ENCODE measurements at places on chromosomes 2 and 18.

GRCh38 chr2:170991398-170992182 lies 62.5 kb downstream of the GORASP2 start:
- DNase-seq: no peak

DNA sequence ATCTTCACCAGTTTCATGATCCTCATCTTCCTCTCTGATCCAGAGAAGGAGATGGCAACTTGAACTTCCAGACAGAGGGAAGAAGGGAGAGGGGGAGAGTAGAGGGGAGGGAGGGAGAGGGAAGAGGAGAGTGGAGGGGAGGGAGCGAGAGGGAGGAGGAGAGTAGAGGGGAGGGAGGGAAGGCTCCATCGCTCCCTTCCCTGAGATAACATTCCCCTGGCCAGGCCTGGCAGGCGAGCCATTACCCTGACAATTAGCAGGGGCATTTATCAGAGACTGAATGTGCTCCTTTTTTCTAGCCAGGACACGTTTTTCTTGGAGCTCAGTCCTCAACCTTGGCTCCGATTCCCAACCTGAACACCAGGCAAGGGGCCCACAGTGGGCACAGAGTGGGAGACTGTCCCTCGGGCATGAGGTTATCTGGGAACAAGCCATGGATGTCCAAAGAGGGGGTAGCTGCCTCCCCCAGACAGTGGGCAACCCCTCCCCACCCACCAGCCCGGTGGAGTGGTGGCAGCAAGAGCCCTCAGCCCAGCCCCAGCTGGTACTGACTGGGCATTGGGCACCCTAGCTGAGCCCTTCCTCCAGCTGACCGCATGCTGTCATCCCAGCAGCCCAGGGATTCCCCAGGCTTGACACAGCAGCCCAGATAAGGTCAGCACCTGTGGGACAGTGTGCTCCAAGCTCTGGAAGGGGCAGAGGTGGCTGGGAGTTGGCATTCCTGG lies 81.8 kb downstream of the TNS1 start:
- DNase-seq: no peak

DNA sequence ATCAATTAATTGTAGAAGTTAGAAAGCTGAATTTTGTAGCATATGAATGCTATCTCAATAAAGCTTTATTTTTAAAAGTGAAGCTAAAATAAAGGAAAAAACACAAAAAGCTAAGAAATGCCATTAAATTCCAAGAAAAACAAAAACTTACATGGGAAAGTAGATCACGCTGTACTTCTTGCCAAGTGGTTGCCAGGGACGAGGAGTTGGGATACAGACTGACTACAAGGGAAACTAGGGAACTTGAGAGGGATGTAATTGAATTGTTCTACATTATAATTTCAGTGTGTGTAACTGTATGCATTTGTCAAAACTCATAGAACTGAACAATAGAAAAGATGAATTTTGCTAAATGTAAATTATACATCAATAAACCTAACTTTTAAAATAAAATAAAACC lies 108.1 kb downstream of the DYM start:
- no peak for DNase-seq

GRCh38 chr2:42317945-42318344 lies 43.1 kb downstream of the COX7A2L start:
- DNase-seq: no peak

- no peak for DNase-seq
Measured at GRCh38 chr2:33616873-33617272, 17.8 kb upstream of the FAM98A start.

DNA sequence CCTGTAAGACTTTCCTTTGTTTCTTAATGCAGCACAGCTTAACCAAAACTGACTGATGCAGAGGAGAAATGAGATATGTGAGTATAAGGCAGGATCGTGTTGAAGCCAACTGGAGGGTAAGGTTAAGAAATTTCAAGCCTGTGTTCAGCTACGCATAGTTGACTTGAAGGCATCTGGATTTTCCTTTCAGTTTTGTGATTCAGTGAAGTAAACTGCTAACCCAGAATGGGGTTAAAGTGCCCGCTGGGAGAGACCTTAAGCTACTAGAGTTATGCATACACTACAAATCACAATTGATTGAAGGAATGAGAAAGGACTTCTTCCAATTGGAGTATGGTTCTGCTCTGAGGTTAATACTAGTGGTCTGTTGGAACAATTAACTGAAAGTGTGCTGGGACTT lies 22.6 kb downstream of the THSD7B start:
- DNase-seq: no peak

DNA sequence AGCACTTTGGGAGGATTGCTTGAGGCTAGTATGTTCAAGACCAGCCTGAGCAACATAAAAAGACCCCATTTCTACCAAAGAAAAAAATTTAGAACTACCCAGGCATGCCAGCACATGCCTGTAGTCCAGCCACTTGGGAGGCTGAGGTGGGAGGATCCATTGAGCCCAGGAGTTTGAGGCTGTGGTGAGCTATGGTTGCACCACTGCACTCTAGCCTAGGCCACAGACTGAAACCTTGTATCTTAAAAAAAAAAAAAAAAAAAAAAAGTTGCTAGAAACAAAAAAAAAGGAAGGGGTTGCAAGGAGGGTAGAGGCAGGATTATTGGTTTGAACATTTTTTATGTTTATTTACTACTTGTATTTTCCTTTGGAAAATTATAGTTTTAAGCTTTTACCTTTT lies 4.8 kb downstream of the SEC11C start:
- DNase-seq: no peak

DNA sequence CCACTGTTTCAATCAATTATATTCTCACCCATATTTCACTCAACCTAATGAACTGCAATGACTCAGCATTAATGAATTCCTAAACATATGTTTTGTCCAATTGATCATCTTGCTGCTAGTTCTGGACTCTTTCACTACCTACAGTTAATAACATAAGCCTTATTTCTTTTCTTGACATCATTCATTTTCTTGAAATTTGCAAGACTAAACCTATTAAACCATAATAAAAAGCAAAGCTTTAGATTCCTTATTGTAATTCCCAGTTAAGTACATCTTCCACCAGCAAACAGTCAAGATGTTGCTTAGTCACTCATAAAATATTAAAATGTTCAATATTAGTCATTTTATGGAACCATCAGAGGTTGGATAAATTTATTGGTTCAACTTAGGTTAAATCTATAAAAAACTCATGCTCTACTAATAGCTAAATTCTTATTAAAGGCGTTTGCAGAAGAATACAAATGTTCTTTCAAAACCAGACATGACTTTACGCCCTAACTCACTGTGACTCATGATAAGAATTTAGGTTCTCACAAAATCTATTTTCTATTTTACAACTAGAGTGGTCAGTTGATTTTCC lies 599.4 kb downstream of the RNF144A start:
- no peak for DNase-seq

DNA sequence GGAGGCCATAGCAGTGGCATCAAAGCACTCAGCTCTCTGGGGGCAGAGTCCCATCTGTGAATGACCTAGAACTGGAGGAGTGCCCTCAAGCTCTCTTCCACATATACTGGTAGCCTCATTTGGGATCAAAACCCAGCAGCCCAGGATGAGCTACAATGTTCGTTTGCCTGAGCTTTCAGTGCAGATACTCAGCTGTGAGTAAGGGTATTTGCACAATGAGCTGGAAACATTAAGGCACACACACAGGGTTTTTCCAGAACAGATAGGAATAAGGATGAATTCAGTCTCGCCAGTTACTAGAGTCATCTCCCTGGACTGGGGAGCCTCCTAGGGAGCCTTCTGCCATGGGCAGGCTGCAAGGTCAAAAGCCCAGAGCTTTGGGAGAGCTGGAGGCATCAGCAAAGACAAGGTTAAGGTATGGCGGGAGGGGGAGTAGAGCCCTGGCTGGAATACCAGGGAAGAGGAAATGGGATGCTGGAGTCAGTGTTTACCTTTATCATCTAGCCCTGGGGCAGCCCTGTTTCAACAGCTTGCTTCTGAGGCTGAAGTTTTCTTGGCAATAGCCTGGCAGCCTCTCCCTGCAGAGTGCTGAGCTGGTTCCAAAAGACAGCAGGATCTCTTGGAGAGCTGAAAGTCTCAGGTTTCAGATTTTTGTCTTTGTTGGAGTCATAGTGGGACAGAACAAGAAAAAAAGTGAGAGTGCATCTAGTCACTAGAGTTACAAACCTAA lies 187.7 kb downstream of the LOXHD1 start:
- DNase-seq: no peak

DNA sequence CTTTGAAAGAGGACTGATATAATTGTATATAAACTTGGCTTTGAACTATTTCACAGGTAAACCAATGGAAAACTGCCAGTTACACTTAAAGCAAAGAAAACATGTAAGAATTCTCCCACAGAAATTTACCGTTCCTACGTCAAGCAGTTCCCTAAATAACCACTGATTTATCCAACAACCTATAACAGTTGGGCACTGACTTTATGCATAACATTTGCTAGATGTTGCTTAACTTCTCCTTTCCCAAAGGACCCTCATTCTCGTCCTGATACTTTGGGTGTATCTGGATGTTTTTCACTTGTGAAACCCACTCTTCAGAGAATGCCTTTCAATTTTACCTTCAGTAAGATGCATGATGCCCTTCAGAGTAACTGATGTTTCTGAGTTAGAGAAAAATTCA lies 43.8 kb downstream of the STAT1 start:
- DNase-seq: no peak

DNA sequence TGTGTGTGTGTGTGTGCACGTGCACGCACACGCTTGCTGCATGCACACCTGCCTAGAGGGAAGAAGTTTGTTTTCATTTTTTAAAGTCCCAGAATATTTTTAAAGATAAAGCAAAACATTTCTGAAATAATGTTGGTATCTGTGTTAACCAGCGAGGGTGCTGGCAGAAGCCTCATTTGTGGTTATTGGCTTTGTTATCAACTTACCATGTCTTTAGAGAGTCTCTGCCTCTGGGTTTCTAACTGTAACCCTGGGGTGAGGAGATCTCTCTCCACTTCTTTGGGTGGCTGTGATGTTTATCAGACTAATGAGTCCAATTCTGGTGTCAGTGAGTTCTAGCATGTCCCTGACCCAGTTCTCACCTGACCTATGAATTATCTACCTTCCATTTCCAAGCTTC lies 927.6 kb upstream of the FANCL start:
- no peak for DNase-seq

DNA sequence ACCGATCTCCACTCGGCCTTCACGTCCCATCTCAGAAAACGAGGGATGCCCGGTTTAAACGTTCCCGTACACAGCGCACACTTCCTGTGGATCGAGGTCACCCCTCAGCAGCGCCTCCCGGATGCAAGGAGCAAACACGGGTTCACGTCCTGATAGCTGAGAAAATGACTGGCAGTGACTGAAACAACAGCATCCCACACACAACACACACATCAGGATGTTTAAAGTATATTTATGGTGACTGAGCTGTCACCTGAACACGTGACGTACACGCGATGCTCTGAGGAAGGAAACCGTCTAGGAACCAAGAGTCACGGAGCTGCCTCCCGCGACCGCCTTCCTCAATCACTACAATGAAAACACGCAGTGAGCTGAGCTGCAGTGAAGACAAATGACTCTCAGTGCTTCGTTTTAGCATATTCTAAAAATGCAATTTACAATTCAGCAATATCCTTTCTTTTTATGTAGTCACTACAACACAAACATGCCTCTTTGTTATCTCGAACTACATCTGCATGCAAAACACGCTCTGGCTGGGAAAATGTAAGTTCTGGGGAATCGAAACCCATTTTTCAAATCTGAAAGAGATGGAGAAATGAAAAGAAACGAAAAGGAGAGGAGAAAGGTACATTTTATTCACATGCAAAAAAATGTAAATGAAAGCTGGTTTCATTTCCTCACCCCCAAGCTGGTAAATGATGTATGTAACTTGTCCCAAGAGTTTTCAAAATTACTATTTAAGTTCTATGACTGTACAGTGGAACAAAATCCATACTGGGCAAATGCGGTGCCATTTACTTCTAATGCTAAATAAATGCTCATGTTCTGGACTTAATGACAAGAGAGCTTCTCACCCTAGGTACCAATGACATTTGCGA lies 19.8 kb downstream of the HDAC4 start:
- no peak for DNase-seq

DNA sequence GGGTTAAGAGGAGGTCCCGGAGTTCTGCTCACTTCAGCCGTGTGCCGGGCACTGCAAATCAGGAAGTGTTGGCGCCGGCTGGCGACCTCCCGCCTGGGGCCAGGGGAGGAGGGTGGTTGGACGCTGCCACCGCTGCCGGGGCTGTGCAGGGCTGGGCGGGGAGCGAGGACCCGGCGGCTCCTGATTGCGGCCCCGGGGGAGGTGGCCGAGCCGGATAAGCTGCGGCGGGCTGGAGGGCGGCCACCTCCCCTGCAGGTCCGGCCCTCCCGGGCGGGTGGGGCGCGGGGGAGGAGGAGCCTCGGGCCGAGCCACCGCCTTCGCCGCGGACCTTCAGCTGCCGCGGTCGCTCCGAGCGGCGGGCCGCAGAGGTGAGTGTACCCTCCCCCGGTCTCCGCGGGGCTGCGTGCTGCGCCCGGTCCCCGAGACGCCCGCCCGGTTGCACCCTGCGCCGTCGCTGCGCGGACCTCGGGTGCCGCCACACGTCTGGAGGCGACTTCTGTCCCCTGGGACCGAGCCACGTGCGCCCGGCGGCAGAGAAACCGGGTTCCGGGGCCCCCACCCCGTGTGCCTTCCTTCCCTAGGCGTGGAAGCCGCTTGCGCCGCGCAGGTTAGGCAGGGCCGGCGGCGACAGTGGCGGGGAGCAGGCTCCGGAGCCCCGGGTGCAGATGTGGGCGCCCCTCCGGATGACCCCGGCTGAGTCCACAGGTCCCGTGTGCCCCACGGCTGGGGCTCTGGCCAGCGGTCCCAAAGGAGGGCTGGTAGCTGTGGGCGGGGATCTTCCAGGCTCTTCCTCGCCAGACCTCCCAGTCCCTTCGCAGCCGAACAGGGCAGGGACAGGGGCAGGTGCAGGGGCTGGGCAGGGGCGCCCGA lies at the start of gene STEAP3:
STEAP3 (plus strand) TSS at position 314 of the 870 bp plus-strand sequence. CDS start 7,179 bp downstream, outside the sequence.
- DNase-seq: peak; percentile 3

GRCh38 chr2:222743251-222743812 lies 71.9 kb downstream of the MOGAT1 start:
- DNase-seq: no peak

GRCh38 chr2:74286725-74287124 lies 56.5 kb downstream of the SLC4A5 start:
- no peak for DNase-seq

DNA sequence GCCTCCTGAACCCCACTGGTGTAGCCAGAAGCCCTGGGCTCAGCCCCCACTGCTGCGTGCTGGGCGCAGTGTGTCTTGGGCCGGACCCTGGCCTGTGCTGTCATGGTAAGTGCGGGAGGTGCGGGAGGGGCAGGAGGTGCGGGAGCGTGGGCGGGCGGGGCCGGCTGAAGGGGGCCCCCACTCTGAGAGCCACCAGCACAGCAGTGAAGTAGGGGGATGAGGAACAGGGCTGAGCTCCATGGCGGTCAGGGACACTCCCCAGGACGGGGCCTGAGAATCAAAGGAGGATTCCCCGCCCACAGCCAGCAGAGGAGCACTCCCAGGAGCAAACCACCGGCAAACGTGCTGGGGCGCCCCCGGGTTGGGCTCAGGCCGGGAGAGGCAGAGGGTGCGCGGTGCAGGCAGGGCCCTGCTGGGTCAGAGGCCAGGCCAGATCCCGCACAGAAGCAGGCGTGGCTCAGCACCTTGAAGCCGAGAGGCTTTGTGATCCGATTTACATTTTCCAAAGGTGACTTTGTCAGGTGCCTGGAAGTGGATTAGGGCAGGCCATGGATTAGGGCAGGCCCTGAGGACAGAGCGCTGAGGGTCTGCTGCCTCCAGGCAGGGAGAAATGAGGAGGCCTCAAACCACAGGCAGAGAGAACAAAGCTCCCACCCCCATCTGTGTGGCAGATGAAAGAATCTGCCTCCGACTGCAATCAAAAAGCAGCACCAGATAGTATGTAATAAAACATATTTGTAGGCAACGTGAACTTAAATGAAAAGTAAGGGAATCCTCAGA lies 152.0 kb upstream of the RAB6C start:
- DNase-seq: no peak

- DNase-seq: no peak
Measured at GRCh38 chr18:43588838-43589237, 311.5 kb upstream of the SYT4 start.

GRCh38 chr2:240233885-240234502 lies 93.5 kb upstream of the OTOS start:
- DNase-seq: no peak
